ENCODE measurements at places on chromosomes 1 and 21. TPM values are rescaled to one million over a fixed set of nuclear protein-coding genes. Genes with fewer than 3 reads are reported as not detected.

MARK1 gene
- 0.40 TPM for total RNA-seq

MIA3 gene
- total RNA-seq: 69.3 TPM

MIB2 gene
- total RNA-seq: 218 TPM

NKAIN1 gene
- 0.18 TPM for total RNA-seq

WDR64 gene
- total RNA-seq: not detected

NDC1 gene
- 59.3 TPM for total RNA-seq

DNA sequence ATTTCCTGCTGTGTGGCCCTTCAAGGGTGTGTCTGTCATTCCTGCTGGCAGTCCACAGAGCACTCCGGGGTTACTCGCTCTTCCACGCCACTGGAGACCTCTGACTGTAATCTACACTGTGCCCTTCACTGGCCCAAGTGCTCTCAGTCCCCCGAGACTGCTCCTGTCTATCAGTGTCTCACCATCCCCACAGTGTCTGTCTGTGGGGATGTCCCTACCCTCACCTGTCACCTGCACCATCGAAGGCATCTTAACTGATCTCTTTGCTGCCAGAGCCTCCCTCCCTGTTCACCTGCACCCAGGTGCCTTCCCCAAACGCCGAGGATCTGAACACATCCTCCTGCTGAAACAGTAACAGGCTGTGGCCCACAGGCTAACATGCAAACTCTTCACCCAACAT lies 136.7 kb downstream of the MATN1 start:
- no peak for DNase-seq

DNA sequence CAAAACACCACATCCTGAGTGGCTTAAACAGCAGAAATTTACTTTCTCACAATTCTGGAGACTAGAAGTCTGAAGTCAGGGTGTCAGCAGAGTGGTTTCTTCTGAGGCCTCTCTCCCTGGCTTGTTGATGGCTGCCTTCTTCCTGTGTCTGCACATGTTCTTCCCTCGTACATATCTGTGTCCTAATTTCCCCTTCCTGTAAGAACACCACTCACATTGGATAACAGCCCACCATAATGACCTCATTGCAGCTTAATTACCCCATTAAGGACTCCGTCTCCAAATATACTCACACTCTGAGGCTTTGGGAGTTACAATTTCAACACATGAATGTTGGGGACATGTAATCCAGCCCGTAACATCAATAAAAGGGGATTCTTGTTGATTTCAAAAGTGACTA lies 23.4 kb downstream of the C8A start:
- no peak for DNase-seq

- no peak for DNase-seq
Measured at GRCh38 chr21:36640721-36641244, 58.1 kb upstream of the SIM2 start.

DNA sequence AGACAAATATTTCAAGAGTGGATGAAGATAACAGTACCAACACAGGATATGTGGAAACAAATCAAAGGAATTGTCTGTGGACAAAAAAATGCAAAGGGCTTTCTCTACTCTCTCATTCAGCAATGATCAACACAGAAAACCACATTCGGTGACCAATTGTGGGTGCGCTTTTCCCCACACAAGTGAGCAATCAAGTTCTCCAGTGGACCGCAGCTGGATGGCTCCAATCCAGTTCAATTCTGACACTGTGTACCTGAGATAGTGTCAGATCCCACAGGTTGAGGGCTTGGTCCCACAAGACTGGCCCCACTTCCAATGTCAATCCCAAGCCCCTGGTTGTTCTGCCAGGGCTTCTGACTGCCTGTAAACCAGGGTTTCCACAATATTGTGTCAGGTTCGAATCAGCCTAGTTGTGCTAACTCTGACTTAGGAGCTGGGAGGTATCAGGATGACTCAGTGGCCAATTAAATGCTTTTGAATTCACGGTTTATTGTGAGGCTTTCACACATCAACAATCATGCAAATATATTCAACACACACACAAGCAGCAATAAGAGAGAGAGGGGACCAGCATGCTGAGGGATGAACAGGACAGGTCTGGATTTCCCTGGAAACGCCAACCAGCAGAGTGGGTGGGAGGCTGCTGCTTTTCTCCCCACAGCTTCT lies 87.0 kb upstream of the BTG3 start:
- no peak for DNase-seq
